Activated naive CD8-positive, alpha-beta T cell treated with anti-CD3 and anti-CD28 coated beads for 36 hours (primary cell): ENCODE measurements at places on chromosomes 2 and 18. TPM values are rescaled to one million over a fixed set of nuclear protein-coding genes. Genes with fewer than 3 reads are reported as not detected.

GRCh38 chr2:60891180-60891579, 9.8 kb downstream of the REL start:
- H3K36me3 ChIP-seq, result peaks cover 56% of the 10 kb centered on the region
- no peaks in the 10 kb centered on the region for H3K27me3 ChIP-seq
- H3K27ac ChIP-seq, result peak overlapping the region; percentile 76

GRCh38 chr18:57918601-57919000, 115.5 kb upstream of the ATP8B1 start:
- no peaks in the 10 kb centered on the region for H3K27me3 ChIP-seq
- H3K27ac ChIP-seq, result no peak overlapping the region
- H3K36me3 ChIP-seq, result no peaks in the 10 kb centered on the region
- H3K4me3 ChIP-seq, result no peak overlapping the region
- H3K4me1 ChIP-seq, result peaks cover 10% of the 10 kb centered on the region

DNA sequence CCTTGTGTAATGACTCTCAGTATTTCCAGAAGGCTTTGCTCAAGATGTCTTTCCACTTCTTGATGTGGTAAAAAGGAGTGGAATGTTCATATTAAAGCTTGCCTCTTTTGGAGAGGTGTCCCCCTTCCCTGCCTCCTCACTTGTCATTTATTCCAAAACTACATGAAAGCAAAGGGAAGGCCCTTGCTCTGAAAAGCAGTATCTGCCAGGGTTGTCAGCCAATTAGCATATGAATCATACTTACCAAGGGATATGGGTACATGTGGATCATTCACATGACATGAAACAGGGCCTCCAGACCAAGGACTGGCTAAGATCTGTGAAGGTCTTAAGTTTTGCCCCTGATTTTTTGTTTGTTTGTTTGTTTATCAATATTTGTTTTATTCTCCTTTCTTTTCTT, 31.3 kb downstream of the ANXA4 start:
- DNase-seq, result no peak
- H3K4me1 ChIP-seq, result peaks cover 47% of the 10 kb centered on the region
- H3K36me3 ChIP-seq, result peaks cover 2% of the 10 kb centered on the region
- no peak overlapping the region for H3K4me3 ChIP-seq

The NEU2 gene
- not detected for total RNA-seq
